ENCODE measurements at places on chromosomes 2 and 18.

GRCh38 chr2:239716536-239717318 lies 308.4 kb downstream of the NDUFA10 start:
- DNase-seq, result no peak

GRCh38 chr2:70510313-70510712 lies 43.3 kb downstream of the TGFA start:
- DNase-seq, result no peak

DNA sequence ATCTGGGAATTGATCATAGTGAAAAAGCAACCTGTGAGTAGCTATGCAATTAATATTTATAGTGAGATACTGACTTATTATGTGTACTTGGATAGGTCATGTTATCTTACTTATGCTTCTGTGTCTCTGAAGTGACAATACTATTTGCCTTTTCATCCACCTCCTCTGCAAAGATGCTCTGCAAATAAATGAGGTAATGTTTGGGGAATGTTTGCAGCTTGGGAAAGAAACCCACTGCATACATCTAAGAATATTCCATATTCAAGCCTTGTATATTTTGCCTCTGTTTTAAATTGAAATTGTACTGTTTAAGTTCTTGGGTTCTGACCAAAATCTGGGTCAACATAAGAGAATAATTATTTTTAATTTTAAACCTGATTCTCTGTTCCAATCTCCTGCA lies 217.4 kb upstream of the DTNA start:
- peak; percentile 59 for DNase-seq

GRCh38 chr2:191675807-191676721 lies 1.9 kb upstream of the NABP1 start:
- DNase-seq, result no peak

GRCh38 chr2:39379643-39380524 lies 57.2 kb downstream of the MAP4K3 start:
- DNase-seq, result peak; percentile 20

DNA sequence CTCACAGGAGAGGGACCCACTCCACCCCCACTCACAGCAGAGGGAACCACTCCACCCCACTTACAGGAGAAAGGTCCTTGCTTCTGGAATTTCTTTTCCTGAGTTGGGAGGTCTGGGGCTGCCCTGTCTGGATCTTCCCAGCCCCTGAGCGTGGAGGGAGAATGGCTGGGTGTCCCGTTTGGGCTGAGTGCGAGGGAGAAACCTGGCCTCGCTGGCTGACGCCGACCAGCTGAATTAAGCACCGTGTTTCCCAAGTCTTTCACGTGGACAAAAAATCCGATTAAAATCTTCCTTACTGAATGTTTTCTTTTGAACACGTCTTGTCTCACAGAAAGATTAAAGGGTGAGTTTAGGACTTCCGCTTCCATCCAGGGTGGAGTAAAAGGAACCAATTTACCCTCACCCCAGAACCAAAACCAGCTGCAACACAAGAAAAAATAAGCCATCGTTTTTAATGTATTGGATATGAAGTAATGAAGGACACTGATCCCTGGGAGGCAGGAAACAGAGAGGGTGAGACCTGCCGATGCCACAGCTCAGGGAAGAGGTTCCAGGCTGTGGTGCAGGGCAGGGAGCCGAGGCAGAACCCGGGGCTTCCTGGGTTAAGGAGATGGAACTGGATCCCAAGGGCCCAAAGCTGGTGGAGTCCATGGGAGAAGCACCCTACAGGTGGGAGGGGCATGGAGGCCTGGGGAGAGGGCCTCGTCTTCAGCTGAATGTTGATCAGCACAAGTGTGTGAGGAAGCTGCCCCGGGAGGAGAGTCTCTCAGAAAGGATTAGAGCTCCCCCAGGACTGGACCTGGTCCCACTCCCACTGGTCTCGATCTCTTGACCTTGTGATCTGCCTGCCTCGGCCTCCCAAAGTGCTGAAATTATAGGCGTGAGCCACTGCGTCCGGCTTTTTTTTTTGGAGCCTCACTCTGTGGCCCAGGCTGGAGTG lies 60.3 kb downstream of the RTP5 start:
- no peak for DNase-seq

DNA sequence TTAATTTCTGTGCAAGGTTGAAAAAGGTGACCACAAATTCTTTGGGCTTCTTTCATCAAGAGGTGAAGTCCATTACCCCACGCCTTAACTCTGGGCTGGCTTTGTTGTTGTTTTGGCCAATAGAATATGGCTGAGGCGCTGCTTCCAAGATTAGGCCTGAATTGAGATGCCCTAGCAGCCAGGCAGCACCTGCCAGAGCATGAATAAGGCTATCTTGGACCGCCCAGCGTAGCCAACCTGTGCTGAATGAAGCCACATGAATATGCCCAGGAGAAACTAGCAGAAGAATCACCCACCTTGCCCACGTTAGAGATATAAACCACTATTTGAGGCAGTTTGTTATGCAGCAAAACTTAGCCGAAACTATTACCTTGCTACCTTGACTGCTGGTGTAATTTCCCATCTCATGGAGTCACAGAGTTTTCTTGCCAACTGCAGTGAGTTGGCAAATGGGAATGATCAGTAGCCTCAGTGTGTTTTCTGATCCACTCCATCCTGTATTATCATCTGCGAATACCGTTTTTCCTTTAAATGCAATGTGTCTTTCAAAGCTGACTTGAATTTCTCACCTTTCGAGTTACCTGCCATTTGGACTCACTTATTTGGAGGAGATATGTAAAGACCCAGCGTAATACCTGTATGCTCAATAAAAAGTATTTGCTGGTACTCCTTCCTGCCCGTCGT lies 679 bp downstream of the TSGA10 start:
- no peak for DNase-seq

DNA sequence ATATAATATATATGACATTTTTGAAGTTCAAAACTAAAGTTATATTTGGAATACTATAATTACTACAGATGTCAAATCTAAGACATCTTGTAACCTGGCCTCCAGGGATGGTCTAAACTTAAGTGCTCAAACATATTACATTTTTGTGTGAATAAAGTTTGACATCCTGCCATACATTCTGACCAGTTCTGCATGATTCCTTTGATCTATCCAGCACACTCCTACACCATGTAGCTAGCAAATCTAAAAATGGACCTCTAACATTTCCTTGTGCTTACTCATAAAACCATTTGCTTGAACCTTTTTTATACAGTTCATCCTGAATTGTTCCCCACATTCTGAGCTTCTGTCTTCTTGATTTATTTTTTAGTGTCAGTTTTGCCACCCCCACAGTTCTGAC lies 294.3 kb upstream of the ZNF804A start:
- no peak for DNase-seq

DNA sequence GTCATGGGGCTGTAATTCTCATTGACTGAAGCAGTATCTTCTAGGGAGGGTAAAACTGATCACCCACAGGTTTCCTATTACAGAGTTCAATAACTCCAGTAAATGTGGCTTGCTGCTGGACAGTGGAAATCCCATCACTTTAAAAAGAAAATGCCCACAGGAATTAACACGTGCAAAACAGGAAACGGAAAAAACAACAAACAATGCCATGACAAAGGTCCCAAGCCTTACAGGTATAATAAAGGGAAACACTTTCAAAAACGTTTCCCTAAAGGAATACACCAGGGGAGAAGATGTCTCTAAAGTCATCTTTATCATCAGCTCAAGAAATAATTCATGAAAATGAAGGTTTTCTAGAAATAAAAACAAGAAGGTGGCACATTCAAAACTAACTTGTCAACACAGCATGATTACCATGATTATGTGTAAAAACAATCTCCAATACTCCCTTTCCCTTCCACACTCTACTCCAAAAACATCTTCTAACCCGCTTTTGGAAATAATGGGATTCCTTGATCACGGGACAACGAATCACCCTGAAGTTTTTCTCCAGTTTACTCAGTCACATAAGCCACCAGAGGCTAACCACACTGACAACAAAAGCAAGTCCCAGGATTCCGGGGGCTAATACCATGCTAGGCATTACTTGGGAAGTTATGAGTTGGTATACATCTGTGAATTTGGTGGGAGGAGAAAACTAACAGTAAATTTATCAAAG lies 167.9 kb downstream of the TCF4 start:
- no peak for DNase-seq

DNA sequence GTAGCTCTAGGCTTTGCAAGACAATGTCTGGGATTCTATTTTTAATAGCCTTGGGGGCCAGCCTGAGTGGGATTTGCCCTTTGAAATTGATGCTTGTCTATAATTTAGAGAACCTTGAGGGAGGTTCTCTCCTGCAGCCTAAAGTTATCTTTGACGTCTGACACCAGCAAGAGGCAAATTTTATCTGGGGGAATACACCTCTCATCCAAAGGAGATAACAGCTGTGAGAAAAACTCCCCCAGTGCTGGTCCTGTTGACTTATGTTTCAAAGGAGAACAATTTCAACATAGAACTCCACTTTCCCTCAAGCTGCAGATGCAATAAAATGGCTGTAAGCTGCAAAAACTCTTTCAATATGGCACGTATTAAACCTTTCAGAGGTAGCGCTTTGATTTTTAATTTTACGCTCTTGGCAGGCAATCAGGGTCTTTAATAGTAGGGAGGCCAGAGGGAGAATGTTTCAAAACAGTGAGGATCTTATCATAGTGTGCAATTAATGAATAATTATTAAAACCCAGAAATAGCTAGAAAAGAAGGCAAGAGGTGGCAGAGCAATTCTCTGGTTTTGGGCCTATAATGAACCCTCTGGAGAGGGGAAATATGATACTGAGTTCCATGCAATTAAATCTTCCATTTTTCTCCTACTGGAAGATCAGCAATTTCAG lies 62.4 kb downstream of the LYPD1 start:
- no peak for DNase-seq

- no peak for DNase-seq
Measured at GRCh38 chr18:78621141-78621755, 358.4 kb upstream of the SALL3 start.

- DNase-seq, result no peak
Measured at GRCh38 chr18:55869556-55870501, 281.8 kb upstream of the TCF4 start.

GRCh38 chr2:229882583-229882982 lies 39.2 kb downstream of the TRIP12 start:
- DNase-seq, result no peak

GRCh38 chr2:24360050-24360962 lies at the start of gene ITSN2:
Gene ITSN2, minus strand, starts transcription at chr2:24360536. Its CDS starts 32,454 bp downstream, at chr2:24328082.
- peak; percentile 89 for DNase-seq

DNA sequence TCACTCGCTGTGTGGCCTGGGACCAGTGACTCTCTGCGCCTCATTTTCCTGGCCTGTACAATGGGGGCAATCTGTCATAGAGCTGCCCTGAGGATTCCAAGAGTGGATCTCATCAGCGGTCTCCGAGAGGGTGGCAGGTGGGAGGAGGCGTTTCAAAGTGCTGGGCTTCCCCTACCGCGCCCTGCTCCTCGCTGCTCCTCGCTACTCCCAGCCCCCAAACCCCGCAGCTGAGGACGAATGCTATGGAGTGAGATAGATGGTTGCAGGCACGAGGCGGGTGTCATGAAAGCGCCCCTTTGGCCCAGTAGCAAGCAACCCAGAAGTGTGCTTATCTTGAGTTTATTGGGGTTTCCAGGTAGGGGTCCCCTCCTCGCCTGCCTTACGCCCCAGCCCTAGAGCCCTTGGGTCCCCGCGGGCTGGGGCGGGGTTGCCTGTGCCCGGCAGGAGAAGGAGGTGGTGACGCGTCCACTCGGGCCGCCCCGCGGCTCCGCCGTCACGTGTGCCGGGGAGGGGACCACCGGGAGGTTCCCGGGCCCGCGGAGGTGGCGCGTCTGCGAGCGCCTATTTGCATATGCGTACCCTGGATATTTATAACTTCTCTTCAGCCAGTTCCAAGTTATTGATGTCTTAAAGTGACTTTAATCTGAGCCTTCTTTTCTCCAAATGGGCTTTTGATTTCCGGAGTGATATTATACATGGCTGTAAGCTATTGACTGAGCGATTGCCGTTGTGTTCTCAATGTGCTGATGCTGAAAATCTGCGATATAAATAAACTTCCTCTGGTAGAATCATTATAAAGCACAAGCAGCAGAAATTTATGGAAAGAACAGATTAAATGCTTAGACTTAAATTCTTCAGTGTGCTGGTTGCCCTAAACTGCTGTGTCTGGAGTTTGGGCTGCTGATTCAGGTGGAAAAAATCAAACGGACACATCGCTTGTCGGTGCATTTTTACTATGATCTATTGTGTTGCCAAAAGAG lies 263.7 kb downstream of the ATAD2B start:
- DNase-seq, result no peak

DNA sequence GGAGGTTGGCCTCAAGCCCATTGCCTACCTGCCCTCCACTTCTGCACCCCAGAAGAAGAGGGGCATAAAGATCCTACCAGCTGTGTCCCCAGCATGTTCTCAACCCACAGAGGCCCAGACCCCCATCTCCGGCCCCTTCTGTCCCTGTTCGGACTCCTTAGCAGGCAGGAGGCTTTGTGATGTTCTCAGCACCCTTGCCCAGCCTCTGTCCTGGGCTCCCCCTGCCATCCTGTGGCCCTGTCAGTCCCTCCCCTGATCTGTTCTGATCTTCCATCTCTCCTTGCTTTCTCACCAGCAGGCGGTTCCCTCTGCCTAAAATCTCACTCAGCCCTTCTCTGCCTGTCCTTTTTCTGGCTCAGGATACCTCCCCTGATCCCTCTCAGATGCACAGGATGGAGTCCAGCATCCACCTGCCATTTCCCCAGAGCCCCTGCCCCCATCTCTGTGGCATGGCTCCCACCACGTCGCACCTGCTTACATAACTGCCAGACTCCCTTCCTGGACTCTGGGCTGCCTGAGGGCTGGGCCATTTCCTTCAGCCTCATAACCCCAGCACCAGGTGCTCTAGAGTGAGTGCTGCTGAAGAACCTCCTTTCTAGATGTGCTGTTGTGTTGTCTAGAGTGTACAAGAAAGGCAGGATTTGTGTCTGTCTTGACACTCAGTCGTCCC lies 134.0 kb downstream of the CTIF start:
- no peak for DNase-seq

DNA sequence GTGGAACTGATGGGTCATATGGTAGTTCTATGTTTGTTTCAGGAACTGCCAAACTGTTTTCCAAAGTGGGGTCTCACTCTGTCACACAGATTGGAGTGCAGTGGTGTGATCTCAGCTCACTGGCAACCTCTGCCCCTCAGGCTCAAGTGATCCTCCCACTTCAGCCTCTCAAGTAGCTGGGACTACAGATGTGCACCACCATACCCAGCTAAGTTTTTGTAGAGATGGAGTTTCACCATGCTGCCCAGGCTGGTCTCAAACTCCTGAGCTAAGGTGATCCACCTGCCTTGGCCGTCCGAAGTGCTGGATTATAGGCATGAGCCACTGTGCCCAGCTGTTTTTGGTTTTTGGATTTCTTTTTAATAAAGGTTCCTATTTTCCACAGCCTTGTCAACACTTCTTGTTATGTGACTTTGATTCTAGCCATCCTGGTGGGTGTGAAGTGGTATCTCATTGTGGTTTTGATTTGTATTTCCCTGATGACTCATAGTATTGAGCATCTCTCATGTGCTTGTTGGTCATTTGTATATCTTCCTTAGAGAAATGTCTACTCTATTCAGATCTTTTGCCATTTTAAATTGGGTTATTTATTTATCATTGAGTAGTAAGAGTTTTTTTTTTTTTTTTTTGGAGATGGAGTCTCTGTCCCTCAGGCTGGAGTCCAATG lies 22.8 kb downstream of the NPC1 start:
- DNase-seq, result no peak

DNA sequence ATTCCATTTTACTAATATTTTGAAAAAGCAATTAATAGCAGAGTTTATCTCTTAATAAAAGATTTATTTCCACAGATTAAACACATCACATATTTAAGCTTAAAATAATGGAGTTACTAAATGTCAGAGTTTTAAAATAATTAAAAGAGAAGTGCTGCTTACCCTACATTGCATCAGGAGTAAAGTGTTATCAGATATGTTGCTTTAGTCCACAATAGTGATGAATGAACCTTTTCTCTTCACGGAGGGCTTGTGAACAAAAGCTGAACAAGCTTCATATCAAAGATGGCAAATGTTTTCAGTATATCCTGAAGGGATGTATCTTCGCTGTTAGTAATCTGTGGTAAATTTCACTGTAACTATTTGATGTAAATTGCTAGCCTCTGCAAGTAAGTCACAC lies 69.4 kb upstream of the TTC27 start:
- DNase-seq, result no peak

Data from NCI-H345 (cell line).